ENCODE measurements at places on chromosomes 12 and 14.

DNA sequence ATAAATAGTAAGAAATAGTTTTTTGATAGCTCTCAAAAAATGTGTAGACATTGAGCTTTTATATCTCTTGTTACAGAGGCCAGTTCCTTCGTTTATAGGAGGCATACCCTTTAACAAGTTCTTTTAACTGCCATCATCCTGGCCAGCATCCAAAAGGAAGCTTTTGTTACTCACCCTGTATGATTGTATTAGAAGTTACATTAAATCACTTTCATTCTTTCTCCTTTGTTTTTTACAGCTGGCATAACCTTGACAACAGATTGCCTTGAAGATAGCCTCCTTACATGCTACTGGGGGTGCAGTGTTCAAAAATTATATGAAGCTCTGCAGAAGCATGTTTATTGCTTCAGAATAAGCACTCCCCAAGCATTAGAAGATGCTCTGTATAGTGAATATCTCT is 20.1 kb downstream of the CGRRF1 start:
- DNase-seq, result no peak

DNA sequence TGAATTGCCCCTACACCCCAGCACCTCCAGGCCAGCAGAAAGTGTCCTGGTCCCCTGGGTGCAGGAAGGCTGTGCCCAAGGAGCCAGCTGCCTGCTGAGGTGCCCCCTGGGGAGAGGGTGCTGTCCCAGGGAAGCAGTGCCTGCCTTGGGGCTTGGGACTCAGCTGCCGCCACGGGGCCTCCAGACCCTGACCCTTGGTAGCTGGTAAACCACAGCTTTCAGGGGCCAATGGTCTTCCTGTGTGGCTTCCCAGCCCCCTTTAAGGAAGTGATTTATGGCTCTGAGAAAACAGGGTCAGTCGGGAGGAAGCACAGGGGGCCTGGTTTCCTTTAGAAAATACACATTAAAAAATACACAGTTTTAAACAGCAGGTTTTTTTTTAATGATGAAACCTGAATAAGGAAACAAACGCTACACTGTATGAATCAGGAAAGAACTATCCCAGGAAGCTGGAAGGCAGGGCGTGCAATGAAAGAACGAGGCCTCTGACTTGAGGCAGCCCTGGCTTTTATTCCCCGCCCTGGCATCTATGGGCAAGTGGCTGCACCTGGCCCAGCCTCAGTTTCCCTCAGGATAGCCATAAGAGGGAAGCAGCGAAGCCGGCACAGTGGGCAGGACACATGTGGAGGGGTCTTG is 40.6 kb upstream of the EML1 start:
- no peak for DNase-seq

DNA sequence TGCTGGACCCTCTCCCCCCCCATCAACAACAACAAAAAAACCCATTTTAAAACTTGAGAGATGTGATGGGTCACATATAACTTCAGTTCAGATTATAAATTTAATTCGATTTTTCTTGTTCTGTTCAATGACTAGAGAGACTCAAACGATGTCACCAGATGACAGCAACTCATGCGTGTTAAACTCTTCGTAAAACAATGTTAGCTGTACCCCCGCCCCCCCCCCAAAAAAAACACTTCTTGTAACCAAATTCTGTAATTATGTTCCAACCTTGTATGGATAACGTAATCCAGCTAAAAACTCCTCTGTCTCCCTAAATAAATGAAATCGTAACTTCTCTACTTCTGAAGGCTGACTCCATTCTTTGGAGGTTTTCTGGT is 614 bp upstream of the NACA start:
- no peak for DNase-seq

DNA sequence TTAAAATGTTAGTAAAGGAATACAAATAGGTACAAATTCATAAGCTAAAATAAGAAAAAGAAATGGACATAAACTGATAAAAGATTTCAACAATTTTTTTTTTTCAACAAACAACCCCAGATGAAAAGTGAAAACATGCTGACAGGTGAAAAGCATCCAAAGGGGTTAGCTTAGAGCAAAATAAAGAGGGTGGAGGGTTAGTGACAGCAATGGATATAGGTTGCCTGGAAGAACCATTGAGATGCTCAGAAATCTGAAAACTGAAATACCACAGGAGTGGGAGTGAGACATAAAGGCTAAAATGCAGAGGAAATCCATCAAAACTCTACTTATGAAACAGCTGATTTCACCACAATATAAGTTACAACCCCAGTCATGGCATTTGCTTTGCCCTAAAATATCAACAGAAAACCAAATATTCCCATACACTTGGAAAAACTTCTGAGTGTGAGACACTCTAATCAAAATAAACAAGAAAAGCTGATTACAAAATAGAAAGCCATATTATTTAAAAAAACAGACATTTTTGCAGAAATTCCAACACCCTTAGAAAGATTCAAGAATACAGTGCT is 136.3 kb upstream of the PLEKHG7 start:
- DNase-seq, result no peak

DNA sequence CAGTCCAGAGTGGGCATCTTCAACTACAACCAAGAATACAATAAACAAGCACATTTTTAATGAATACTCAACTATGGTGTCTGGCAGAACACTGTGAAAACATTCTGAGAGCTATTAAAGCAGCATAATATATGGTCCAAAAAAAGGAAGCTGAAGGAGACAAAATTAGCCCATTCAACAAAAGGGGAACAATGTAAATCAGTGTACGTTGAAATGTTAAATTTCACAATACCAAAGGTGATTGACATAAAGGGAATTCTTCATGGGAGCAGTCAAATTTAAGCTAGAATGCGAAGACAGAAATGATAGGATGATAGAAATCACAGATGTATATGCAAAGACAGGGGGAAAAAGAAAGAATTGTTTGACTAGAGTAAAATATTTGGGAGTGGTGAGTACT is 41.3 kb upstream of the SYCP3 start:
- no peak for DNase-seq

GRCh38 chr12:49541140-49541861 is 2.5 kb downstream of the KCNH3 start:
- no peak for DNase-seq

- DNase-seq, result no peak
Measured at GRCh38 chr12:113137861-113138783, 2.6 kb upstream of the RASAL1 start.

GRCh38 chr14:72616294-72616693 is 277.6 kb downstream of the DPF3 start:
- DNase-seq, result no peak

DNA sequence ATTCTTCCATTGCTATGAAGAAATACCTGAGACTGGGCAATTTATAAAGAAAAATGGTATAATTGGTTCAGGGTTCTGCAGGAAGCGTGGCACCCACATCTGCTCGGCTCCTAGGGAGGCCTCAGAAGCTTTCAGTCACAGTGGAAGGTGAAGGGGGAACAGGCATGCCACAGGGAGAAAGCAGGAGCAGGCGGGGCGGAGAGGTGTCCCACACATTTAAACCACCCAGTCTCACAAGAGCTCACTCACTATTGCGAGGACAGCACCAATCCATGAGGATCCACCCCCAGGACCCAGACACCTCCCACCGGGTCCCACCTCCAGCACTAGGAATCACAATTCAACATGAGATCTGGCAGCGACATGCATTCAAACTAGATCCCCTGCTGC is 56.0 kb upstream of the C14orf180 start:
- DNase-seq, result no peak

DNA sequence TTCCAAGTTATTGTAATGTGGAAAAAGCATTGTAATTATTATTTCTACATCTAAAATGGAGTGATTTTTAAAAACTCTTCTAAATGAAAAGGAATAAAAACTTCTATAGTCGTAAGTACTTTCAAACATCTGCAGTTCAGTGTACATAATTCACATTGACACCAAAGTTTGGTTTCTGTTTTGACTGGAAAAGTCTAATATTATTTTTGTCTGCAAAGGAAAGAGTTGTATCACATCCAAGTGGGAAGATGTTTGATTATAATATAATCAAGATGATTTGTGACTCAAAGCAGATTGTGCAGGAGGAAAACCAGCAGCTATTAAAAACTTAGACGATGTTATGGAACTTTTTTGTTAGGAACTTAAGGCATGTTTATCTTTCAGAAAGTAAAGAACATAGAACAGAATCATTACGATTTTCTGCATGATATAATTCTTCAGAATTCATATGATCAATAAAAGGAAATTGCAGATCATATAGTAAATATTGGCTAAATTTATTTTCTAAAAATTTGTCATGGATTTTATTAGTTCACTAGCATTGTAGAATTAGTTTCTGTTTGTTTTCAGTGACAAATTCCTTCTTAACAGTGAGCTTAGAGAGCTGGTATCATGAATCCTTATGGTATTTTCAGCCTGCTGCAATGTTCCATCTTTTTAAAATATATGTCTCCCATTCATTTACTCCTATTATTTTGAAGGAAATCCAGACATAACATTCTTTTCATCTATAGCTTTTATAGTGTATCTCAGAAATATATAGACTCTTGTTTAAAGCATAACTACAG is 145.8 kb downstream of the MIPOL1 start:
- DNase-seq, result no peak

DNA sequence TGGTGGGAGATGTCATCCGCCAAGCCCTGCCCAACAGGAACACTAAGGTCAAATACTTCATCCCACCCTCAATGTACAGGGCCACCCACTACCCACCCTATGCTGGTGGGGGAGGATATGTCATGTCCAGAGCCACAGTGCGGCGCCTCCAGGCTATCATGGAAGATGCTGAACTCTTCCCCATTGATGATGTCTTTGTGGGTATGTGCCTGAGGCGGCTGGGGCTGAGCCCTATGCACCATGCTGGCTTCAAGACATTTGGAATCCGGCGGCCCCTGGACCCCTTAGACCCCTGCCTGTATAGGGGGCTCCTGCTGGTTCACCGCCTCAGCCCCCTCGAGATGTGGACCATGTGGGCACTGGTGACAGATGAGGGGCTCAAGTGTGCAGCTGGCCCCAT is 3.5 kb downstream of the B3GNT4 start:
- no peak for DNase-seq

DNA sequence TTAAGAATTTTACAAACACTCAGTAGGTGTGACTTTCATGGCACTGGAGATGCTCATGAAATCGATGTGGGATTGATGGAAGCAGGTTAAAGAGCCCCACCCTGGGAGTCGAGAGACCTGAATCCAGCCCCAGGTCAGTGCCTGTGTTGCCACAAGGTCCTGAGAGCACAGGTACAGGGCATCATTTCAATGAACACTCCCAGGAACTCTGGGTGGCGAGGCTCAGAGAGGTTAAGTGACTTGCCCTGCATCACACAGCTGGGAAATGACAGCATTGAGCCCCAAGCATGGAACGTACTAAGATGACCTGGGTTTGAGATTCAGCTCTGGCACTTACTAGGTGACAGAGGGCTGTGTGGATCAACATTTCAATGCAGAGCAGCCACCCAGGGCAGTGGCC is 98.2 kb downstream of the CMKLR1 start:
- no peak for DNase-seq

DNA sequence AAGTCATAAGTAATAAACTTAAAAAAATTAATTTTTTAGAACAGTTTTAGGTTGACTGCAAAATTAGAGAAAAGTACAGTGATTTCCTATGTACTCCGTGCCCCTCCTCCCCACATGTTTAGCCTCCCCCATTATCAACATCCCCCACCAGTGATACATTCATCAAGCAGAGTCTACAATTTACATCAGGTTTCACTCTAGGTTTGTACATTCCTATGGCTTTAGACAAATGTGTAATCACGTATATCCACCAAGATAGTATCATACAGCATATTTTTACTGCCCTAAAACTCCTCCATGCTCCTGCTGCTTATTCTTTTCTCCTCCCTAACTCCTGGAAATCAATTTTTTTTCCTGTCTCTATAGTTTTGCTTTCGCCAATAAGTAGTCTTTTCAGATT is 438.7 kb downstream of the LRFN5 start:
- no peak for DNase-seq

- no peak for DNase-seq
Measured at GRCh38 chr14:20494935-20495766, 10.2 kb upstream of the RNASE10 start.

DNA sequence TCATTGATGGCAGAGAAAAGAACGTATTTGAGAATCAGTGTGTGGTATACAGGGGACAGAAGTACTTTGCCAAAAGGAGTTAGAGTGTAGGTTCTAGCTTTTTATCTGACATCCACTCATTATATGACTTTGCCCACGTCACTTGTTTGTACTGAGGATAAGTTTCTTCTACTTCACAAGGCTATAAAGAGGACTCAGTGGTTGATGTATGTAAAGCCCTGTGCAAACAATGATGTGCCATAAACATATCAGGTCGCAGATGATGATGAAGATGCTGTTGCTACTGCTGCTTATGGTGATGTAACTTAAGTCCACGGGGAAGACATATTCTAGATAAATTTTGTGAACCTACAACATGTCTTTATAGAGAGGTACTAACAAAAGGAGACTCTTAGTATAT is 66.3 kb downstream of the TRHDE start:
- DNase-seq, result no peak

DNA sequence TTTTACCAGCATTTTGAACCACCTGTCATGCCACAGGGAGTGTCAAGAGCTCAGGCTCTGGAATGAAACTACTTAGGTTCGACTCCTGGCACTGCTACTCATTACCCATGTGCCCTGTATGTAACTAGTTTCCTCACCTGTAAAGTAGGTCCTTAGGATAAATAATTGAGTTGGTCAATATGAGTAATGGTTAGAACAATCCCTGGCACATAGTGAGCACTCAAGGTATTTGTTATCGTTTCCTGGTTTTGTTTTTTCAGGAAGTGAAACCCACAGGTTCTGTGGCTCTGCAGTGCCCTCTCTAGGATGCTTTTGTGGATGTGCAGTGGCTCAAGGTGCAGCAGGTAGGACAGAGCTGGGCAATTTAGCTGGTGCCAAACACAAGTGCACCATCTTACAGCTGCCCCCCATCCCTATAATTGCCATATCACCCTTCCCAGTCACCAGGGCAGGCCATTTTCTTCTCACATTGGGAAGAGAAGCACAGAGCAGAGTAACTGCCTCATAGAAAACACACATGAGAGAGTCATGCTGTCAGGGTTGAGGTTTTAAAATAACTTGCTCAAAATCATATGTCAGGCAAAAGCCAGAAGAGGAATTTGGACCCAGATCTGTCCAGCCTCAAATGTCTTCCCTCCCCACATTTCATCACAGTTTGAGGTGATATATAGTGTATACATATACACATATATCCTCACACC is 297.5 kb downstream of the RPAP3 start:
- DNase-seq, result peak; percentile 48

DNA sequence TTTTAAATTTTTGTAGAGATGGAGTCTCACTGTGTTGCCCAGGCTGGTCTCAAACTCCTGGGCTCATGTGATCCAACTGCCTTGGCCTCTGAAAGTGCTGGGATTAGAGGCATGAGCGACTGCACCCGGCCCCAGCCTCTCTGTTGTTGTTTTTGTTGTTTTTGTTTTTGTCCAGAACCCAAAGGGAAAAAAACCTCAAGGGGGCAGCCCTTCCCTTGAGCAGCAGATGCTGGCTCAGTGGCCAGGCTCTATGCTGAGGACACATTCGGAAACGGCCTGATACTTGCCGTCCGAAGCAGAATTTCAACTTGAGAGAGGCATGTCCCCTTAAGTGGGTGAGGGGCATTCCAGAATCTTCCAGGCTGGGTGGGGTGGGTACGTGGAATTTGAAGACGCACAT is 6.7 kb downstream of the MVK start:
- no peak for DNase-seq
